Effector CD4-positive, alpha-beta T cell (primary cell): ENCODE measurements at places on chromosomes 4 and X.

- DNase-seq: no peak
These were observed 463.9 kb downstream of the RAPGEF2 start for GRCh38 chr4:159566786-159567185.

DNA sequence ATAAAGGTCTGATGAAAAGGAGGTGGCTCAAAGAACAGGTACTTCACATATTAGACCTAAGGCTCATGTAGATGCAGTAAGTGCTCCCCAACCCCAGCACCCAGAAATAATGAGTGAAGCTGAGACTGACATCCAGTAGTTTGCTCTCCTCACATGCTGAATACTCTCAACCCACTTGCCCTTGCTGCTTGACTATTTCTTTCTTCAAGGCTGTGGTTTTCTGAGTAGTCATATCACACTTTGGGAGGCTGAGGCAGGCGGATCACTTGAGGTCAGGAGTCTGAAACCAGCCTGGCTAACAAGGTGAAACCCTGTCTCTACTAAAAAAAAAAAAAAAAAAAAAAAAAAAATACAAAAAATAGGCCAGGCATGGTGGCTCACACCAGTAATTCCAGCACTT is 51.5 kb upstream of the PRPS1 start:
- DNase-seq: no peak

DNA sequence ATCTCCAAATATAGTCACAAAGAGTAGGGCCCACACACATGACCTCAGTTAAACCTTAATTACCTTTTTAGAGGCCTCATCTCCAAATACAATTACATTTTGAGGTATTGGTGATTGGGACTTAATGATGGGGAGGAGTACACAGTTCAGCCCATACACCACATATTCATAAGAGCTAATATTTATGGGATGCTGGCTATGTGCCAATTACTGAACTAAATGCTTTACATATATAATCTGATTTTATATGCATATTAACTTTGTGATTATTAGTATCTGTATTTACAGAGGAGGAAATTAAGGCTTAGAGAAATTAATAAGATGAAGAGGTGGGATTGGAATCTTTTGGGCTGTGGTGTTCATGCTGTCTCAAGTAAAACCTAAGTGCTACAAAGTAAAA is 17.8 kb downstream of the SMARCAD1 start:
- DNase-seq: no peak

DNA sequence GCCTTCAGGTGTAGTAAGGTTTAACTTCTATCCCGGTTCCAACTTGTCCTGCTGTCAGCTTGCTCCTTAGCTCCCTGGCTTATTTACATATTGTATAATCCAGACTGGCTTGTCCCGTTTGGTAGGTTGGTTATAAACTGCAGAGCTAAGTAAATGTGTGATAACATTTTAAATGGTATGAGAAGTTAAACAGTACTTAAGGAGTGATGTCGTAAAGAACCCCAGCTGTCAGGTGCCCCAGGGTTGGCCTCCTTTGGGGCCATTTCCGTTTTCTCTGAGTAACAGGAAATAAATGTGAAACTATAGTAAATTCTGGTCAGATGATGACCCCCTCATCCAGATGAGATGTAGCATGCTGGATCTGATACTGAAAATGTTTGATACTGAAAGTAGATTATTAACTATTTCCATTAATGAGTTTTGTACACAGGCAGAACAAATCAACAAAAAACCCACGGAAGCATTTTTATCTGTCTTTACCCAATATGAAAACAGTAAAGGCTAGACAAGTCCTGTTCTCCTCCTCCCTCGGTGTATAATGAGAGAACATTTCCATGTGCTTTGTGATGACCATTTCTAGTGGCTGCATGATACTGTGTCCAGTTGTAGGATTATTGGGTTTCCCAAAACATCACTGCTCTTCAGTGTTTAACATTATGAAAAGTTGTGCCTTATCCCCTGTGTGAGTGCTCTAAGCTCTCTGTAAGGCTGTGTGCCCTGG is 22.4 kb downstream of the GAB1 start:
- no peak for DNase-seq

DNA sequence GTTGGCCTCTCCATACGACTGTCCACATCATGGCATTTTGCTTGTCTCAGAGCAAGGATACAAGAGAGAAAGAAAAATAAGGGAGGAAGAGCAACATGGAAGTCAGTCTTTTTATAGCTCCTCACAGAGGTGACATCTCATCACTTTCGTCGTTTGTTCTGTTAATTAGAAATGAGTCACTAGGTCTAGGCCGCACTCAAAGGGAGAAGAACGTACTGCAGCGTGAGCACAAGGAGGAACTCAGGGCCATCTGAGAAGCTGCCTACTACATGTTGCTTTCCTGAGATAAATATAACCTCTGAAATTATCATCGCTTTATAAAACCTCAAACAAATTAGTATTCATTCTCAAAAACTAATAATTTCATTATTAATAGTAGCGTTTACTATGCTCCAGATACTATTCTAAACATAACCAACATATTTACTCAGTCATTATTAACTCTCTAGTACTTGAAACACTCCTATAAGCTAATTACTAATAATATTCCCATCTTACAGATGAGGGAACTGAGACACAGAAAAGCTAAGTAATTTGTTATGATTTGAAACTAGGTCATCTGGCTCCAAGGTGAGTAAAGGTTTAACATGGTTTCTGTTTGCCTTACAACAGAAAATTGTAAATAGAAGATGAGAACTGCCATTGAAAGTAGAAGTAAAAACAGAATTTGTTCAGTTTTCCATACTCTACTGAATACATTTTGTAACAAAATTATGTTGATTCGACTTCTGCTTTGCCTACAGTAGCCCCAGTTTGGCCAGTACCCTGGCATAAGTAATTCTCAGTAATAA is 213.2 kb upstream of the UGT8 start:
- DNase-seq: no peak

GRCh38 chr4:113504422-113504821 is 257.1 kb downstream of the CAMK2D start:
- no peak for DNase-seq
